ENCODE measurements at places on chromosomes 4 and X.

DNA sequence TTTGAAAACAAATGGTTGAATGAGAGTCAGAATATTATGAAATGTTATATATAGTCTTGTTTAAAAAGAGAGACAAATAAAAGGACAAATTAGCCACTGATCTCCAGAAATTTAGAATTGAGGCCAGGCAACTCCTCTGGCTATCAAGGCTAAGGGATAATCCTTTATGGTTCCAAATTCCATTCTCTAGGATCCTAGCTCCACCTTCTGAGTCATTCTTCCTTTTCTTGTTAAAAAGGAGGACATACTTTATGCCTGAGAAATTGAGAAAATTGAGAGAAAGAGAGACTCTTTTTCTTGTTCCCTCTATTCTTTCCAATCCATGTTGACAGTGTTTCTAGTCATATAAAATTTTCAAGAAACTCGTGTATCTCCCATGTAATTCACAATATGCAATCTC is 1299.5 kb downstream of the FSTL5 start:
- DNase-seq: no peak

DNA sequence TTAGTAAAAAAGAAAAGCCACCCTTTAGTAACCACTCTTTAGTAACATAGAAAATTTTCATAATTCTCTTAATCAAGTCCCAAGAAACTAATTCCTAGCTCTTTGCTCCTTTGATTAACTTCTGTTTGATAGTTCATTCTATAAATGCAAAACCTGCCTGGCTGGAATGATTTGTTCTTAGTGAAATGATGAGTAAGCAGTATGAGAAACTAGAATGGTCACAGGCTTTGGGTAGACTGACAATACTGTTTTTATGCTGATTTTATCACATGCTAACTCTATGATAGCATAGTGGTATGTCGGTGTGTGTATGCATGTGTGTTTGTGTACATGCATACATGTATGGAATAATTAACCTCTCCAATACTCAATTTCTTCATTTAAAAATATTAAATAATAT is 81.2 kb downstream of the SYTL5 start:
- no peak for DNase-seq

DNA sequence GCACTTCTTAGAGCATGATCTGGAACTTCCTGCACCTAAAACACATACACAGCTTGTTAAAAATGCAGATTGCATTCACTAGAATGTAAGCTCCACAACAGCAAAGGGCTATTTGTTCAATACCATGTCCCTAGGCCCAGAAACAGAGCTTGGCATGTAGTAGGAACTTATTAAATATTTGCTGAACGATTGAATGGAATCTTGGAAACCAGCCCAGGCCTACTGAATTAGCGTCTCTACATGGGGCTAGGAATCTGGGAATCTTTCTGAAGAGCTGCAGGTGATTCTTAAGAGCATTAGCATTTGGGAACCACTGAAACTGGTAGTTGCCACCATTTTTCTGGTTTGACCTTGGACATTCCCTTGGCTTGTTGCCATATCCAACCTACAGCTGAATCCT is 234.1 kb downstream of the STIM2 start:
- no peak for DNase-seq

GRCh38 chr4:180695851-180696250 is 1547.4 kb upstream of the TENM3 start:
- DNase-seq: no peak

DNA sequence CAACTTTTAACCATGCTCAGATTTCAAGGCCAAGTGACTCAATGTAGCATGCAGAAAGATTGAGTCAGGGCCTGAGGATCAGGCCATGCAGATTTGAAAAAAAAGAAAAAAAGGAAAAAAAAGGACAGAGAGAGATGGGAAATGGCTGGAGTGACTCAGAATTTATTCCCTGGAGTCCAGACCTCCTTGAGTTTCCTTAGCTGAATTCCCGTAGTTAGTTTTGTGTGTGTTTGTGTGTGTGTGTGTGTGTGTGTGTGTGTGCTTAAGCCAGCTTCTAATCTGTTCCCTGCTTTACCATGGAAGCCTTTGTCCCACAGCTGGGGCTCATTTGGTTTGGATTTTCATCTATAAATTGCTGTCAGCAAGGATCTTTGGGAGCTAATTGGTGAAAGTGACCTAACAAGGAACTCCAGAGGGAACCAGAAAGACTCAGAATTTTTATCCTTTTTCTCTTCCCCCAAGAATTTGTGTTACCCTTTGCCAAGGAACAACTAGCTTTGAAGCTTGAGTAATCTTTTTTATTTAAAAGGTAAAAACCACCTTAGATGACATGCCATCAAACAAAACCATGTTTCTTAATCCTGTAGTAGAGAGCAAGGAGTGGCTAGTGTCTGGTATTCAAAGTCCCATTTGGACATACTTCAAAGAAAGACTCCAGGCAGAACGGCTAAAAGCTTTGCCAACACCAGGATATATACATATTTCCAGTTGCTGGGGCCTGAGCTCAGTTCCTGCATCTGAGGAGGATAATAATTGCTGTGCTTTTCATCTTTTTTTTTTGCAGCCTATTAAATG is 109.0 kb upstream of the DDIT4L start:
- no peak for DNase-seq

DNA sequence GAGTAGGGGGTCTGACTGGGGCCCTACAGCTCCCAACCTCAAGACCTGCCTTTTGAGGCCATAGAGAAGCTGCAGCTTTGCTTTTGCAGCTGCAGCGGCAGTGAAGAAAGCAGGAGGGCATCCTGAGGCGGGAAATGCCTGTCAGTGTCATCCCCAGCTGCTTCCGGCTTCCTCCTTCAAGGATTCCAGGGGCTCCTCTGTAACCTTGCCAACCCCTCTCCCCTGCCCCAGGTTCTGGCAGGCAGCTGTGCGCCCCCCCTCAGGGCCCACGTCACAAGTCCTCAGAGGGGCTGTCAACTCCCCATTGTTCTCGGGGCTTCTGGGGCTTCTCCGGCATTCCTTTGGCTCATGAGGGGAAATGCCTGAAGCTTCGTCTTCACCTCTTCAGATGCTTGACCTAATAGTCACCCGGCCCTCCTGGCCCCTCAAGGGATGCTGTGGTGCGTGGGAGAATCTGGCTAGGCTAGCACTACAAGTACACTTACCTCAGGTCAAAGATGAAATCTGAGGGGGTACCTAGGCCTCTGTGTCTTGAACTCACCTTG is 31.9 kb downstream of the APLN start:
- no peak for DNase-seq

DNA sequence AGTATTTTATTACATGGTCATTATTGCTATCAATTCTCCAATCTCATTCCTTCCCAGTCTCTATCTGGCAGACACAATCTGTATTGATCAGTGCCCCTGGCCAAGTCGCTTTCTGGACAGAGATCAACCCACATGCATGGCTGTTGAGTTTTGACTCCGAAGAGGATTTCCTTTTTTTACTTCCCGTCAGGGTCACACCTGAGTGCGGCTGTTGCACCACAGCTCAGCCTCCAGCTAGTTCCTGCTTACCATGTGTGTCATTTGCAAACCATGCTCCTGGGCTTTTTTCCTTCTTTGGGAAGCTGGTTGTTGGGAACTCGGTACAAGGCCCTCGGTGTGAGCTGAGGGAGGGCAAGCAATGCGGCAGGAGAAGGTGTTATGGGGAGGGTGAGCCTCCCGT is 11.7 kb downstream of the MAGED2 start:
- DNase-seq: no peak

GRCh38 chr4:54784161-54784671 is 126.5 kb downstream of the KIT start:
- no peak for DNase-seq

DNA sequence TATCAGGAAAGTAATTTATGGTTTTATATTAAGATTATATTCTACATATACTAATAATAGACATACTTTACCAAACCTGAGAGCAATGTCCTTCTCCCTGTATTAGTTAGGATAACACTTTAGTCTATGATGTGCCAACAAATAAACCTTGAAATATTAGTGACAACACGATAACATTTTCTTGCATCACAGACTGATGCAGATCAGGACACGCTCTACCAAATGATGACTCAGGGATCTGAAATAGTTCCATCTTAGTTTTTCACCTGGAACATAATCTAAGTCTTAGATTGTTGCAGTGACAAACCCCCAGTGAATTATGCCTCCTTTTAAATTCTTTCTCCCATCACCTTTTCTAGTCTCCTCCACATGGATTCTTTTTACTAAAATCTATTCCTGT is 214.2 kb downstream of the CLCN4 start:
- no peak for DNase-seq

DNA sequence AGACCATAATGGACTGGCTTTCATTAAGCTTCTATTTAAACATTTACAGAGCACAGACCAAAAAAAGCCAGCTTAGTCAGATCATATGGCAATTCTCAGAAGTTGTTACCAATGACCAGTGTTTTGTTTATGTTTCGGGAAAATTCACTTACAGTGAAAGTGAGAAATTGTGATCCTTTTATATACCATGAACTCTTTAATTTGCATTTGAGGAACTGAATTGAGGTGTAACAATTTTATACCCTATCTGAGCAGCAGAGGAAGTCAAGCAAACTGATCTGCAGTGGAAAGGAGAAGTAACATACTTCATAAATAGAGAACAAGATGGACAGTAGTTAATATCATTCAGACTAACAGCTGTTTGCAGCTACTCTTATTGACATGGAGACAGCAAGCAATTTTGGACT is 97.1 kb downstream of the TMA16 start:
- no peak for DNase-seq

GRCh38 chr4:8119877-8120276 is 38.7 kb downstream of the ABLIM2 start:
- no peak for DNase-seq

- no peak for DNase-seq
These were observed 22.0 kb downstream of the AFAP1 start for GRCh38 chr4:7917669-7918068.

GRCh38 chr4:146654687-146655520 is 16.2 kb downstream of the POU4F2 start:
- DNase-seq: no peak

DNA sequence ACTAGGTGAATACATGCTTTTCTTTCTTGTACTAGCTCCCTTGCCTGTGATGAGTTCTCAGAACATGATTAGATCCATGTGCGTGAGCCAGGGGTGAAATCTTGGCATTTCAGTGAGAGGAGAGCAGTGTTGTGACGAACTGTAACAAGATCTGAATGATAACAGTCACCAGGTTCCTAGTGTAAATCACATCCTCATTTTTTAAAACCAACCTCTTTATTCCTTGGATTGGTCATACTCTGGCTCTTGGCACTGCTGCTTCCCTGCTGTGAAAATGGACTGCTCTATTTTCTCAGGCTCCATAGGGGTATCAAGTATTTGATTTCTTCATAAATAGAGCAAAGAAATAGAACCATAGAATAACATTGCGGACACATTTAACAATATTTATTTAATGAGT is 206.3 kb downstream of the SLC4A4 start:
- no peak for DNase-seq

- DNase-seq: peak; percentile 8
These were observed 329.2 kb downstream of the ARHGAP10 start for GRCh38 chr4:148061141-148061481.

DNA sequence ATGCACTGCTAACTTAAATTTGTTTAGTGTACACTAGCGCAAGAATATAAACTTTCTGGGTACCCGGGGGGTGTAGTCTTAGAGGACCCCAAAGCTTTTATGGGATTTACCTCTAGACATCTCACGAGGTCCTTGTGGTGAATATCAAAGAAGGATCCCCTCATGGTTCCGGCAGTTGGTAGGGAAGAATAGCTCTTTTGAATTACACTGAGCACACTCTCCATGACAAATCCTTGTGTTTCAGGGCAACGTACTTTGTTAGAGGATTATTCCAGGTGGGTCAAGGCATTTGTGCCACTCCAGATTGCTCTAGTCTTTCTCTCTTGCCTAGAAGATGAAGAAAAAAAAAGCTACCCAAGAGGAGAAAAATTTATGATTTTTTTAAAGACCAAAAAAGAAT is 387.6 kb downstream of the PDHA2 start:
- DNase-seq: no peak

- no peak for DNase-seq
These were observed 25.6 kb downstream of the ATP10D start for GRCh38 chr4:47510506-47511143.

- DNase-seq: no peak
These were observed 3.3 kb upstream of the OPN1LW start for GRCh38 chrX:154140742-154141141.

DNA sequence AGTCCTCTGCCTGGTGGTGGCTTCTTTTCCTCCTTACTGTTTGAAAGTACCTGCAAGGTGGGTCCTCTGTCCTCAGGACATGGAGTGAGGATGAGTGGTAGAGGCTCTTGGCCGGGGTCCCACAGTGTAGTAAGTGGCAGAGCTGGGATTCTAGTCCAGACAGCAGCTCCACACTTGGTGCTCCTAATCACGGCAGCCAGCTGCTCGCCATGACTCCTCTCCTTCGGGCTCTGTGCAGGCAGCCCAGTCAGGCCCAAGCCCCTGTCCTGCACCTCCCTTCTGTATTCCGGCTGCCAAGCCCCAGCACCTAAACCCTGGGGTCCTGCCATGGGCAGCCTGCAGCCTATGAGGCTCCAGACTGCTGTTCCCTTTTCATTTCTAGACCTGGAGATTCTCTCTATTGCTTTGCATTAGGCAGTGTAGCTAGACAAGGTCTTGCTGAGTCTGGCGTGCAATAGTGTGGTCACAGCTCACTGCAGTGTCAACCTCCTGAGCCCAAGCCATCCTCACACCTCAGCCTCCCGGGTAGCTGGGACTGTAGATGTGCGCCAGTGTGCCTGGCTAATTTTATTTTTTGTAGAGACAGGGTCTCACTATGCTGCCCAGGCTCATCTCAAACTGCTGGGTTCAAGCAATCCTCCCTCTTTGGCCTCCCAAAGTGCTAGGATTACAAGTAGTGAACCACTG is 24.9 kb downstream of the NSD2 start:
- no peak for DNase-seq

GRCh38 chrX:130018143-130018542 is 35.7 kb downstream of the BCORL1 start:
- no peak for DNase-seq

DNA sequence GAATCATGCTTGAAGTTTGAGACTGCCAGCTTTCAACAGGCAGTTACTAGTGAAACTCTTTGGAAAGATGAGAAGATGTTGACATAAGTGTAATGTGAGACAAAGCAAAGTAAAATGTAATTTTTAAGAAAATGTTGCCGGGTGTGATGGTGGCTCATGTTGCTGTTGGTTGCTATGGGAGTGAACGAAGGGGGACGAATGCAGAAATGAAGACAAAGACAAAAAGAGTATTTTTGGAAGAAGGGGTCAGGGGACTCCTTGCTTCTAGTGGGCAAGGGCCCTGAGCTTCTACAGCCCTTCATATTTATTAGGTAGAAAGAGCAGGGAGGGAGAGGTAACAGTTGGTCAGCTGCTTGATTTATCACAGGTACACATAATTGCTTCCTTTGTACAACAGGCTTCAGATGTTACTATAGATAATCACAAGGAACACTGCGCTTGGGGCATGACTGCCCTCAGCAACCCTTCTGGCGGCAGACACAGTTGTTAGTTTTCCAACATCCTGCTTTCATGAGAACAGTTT is 11.9 kb upstream of the UGDH start:
- DNase-seq: no peak

Measured in activated CD4-positive, alpha-beta T cell treated with anti-CD3 and anti-CD28 coated beads, Interleukin-2, amount 50 U/mL, for 16 hours (primary cell).